ENCODE measurements at places on chromosomes 16 and 17.

DNA sequence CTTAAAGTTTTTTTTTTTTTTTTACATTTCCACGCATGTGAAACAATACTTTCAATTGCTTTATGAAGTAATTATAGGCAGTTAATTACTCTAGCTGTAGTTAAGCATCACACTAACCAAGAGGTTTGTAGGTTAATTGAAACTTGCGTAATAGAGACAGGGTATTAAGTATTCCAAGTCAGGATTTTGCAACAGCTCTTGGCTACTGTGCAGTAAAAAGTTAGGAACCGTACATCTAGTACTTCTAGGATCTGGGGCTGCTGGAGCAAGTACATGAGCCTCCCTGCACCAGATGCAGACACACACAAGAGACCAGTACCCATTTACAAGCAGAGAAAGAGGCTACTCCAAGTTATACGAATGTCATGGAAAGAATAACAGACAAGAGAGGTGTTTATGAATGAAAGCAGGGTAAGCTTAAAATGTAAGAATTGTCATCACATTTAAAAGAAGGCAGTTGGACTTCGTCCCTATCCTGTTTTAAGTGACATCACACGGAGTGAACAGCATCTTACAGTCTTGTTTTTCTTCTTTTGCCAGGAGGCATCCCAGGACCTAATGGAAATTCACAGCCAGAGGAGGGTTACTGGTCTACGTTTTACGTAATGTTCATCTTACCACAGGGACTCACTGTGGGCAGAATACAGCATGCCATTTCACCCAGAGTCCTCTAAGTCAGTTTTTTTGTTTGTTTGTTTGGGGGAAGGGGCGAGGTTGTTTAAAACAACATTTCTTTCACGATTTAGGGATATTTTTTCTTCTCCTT, 379.6 kb upstream of the PSMD7 start:
- no peak for DNase-seq

- DNase-seq, result no peak
Observed at GRCh38 chr17:78658281-78658785, 81.1 kb upstream of the DNAH17 start.

GRCh38 chr16:68287276-68288251, 23.2 kb downstream of the SLC7A6OS start:
- no peak for DNase-seq

- no peak for DNase-seq
Observed at GRCh38 chr16:77963185-77964044, 58.9 kb upstream of the CLEC3A start.

GRCh38 chr17:8875957-8876356, 8.5 kb upstream of the PIK3R6 start:
- no peak for DNase-seq

DNA sequence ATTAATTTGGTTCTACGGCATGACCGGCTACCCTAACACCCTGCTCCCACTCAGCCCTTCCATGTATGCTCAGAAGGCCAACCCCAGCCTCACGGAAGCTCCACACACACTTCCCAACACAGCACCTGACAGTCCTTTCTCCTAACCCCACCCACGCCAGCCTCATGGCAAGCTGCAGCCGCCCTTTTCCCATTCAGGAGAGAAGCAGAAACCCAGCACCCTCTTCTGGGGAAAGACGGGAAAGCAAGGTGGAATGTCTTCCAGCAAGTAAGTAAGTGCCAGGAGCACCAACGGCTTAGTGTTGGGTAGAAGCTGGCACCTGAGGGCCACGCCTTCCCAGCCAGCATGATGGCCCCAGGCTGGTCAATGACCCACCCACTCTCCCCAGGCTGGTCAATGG, 32.1 kb downstream of the ABR start:
- no peak for DNase-seq

DNA sequence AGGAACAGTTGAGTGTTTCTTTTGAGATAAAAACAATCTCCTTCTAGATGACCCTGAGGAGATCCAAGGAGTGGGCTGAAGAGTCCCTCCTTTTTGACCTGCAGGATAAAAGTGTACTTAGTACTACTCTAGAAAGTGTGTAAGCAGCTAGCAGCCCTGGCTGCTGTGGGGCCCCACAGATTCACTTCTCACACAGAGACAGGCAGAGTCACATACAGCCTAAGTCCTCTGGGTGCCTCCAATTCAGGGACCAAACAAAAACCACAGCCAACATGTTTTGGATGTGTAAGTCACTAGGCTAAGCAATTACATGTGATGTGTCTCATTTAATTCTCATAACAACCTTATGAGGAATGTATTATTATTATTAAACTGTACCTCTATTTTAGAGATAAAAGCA, 97.1 kb downstream of the TMEM100 start:
- DNase-seq, result no peak

DNA sequence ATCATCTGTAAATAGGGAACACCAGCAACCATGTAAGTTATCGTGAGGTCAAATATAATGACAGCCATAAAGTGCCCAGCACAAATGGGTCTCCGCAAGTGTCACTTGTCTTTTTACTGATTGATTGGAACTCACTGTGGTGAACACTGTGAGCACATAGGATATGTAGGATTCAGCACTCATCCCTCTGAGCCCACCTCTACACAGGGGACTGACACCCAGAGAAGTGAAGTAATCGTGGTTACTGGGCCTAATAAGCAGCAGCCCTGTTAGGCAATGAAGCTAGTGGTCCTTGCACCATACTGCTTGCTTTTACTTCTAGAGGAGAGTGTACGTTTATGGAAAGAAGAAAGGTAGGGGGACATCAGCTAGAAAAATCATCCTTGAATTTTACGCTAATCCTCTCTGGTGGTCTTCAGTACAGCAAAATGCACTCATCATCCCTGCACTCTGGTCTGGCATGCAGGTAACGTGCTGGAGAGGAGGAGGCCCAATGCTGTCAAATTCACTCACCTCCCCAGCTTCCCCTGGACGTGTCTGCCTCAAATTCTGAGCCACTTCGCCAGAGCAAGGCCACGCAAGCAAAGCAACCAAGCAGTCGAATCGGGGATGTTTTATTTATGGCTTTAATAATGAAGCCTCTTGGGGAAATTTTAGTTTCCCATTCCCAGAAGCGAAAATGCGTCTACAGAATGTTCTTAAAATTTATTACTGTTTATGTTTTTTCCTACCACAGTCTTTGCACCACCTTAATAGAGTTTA, 74.7 kb downstream of the YPEL2 start:
- DNase-seq, result no peak

- DNase-seq, result no peak
Observed at GRCh38 chr17:43831633-43832032, 1.3 kb downstream of the MPP3 start.
